ENCODE measurements at places on chromosomes 2 and 18. TPM values are rescaled to one million over a fixed set of nuclear protein-coding genes. Genes with fewer than 3 reads are reported as not detected.

Gene C1GALT1C1L
- total RNA-seq: not detected

Gene MBD5
- 45.8 TPM for total RNA-seq

Gene SERPINB7
- total RNA-seq: not detected

Gene POTEC
- not detected for total RNA-seq

Gene CCBE1
- total RNA-seq: not detected

Gene GALR1
- not detected for total RNA-seq

Gene ALPG
- not detected for total RNA-seq

Gene SLC38A11
- total RNA-seq: not detected

Gene SRD5A2
- not detected for total RNA-seq

Gene WNT6
- total RNA-seq: not detected
